ENCODE measurements at places on chromosomes 11 and 22.

DNA sequence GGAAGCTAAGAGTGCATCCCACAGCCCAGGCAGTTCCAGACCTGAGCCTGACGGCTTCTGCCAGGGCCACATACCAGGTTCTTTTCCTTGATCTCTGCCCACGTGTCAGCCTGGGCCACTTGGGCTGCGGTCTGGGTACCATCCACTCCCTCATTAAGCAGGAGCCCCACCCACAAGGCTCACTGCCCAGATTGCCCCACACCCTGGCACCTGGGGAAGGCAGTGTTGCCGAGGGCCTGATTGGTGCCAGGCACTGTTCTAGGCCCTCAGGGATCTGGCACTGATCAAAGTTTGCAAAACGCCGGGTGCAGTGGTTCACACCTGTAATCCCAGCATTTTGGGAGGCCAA, 15.4 kb downstream of the GGA1 start:
- no peak for DNase-seq

- DNase-seq, result no peak
Measured at GRCh38 chr22:39489094-39490068, 12.7 kb upstream of the MIEF1 start.

- DNase-seq, result no peak
Measured at GRCh38 chr11:15897211-15897960, 459.0 kb downstream of the SOX6 start.

DNA sequence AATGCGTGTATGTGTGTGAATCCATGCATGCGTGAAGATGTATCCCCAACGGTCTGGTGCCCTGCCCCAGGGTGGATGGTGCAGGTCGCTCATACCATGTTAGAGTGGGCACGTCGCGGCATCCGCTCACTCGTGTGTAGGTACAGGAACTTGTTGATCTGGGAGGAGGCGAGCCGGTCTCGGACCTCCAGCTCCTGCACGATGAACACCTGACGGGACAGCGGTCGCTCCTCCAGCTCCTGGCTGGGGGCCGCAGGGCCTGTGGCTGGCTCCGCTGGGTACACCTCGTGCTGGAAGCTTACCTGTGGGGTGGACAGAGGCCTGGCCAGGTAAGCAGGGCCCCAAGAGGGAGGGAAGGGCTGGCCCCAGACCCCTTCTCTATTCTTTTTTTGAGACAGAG, 18.5 kb downstream of the ATG2A start:
- DNase-seq, result no peak

GRCh38 chr22:24322522-24322921, 51.9 kb downstream of the SPECC1L start:
- no peak for DNase-seq

Measured in spinal cord (tissue), 10 donors.